ENCODE measurements at places on chromosomes 13 and 19.

GRCh38 chr19:8487137-8487851 is 15.1 kb downstream of the PRAM1 start:
- peak; percentile 100 for DNase-seq

- no peak for DNase-seq
Observed at GRCh38 chr19:31350693-31351055, 1.4 kb upstream of the TSHZ3 start.

- no peak for DNase-seq
Observed at GRCh38 chr19:3932931-3933810, at the start of gene NMRK2. Gene NMRK2, plus strand, starts transcription at chr19:3933069. Its CDS starts 603 bp downstream, at chr19:3933672.

DNA sequence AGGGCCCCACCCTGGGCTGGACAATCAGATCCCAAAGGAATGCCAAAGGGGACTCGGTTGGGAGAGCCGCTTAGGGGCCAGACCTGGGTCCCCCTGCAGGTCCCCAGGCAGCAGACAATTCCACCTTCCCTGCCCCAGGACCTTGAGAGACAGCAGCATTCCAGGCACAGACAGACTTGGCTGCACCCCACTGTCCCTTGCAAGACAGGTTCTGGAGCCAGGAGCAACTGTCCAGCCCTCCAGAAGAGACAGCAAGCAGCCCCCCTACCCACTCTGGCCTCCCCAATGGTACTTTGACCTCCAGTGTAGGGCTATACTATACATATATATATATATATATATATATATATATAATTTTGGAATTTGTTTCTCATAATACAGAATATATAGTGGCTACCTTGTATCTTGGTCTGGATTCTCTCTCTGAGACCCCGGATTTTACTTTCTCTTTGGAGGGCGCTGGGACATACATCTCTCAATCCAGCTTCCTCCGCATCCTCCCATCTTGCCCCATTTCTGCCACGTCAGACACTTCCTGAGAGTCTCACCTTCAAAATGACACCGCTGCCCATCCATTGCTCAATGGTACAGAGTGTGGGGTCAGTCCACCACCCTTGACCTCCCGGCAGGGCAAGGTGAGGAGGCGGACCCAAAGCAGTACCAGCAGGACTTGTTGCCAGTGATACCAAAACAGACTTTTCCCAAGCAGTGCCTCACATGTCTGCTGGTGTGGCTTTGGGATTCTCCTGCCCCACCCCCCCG is 12.7 kb downstream of the SMIM24 start:
- no peak for DNase-seq

GRCh38 chr13:46992383-46992952 is 95.6 kb upstream of the HTR2A start:
- DNase-seq: no peak
